ENCODE measurements at places on chromosomes 11 and 22.

DNA sequence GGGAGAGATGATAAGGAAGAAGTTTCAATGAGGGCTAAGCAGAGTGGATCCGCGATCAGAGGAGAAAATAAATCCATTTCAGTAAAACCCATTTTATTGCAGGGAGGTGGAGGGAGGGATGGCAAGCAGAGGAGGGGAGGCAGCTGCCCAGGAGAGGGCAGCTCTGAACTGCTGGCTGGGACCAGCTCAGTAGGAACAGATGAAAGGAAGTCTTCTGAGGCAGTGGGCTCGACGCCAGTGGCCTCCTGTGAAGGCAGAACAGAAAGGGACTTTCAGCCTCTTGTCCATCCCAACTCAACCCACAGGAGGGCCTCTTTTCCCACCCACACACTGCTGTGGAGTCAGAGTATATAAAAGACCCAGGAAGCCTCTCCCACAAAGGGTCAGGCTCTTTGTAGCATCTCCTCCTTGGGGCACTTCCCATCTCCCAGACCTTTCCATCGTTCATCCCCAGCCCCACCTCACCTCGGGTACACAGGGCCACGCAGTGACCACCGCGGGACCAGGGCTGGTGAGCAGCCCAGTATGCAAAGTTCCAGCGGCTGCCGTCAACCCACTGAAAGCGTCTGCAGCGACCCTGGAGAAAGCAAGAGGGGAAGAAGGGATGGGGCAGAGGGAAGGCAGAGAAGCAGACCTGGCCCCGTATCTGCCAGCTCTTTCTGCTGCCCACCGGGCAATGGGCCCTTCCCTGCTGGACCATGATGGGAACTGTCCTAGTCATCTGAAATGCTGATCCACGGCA is 3.0 kb downstream of the PRG2 start:
- no peak for DNase-seq

DNA sequence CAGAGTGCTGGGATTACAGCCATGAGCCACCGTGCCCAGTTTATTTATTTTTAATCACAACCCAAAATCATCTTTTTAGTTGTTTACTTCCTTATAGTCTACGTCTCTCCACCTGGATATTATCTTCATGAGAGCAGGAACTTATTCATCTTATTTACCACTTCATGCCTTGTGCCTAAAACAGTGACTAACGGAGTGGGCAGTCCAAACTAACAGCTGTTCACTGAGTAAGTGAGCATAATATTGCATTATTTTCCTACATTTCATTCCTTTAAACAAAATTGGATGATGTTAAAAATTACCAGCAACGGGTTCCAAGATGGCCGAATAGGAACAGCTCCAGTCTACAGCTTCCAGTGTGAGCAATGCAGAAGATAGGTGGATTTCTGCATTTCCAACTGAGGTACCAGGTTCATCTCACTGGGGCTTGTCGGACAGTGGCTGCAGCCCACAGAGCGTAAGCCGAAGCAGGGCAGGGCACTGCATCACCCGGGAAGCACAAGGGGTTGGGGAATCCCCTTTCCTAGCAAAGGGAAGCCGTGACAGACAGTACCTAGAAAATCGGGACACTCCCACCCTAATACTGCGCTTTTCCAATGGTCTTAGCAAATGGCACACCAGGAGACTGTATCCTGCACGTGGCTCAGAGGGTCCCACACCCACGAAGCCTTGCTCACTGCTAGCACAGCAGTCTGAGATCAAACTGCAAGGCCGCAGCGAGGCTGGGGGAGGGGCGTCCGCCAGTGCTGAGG is 14.1 kb downstream of the TMEM123 start:
- DNase-seq = no peak

GRCh38 chr11:57772562-57772961 is 11.0 kb downstream of the CTNND1 start:
- DNase-seq = peak; percentile 37

GRCh38 chr11:45374130-45374529 is 88.0 kb upstream of the SYT13 start:
- no peak for DNase-seq

- no peak for DNase-seq
These were observed 838.4 kb downstream of the FAM181B start for GRCh38 chr11:81895258-81895657.

DNA sequence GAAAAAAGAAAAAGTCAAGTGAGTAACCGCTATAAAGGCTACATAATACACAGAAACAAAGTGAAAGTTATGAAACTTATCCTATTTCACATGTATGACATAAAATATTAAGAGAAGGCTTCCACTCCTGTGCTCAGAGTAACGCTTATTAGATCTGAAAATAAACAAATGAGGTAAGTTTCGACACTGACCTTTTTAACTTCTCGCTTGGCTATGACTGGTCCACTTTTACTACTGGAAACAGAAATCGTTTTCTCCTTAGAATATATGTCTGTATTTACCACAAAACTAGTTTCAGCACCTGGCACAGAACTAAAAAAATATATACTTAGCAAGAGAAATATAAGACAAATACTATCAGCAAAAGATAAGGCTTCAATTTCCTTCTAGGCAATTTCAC is 16.4 kb downstream of the FNBP4 start:
- DNase-seq = no peak

GRCh38 chr11:119202554-119202953 is 3.6 kb upstream of the CBL start:
- no peak for DNase-seq

DNA sequence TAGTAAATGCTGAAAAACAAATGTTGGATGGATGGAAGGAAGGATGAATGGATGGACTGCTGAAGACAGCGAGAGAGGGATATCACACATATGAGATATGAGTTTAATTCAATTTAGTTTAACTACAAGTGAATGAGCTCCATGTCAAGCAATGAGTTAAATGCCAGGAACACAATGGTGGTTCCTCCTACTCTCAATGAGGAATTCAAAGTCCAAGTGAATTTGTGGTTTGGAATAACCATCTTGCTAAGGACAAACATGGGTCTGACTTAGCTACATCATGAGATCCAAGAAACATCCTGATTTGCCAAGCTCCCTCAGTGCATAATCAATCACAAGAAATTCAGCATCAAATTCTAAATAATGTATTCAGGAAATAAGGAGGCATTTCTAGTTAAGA is 26.1 kb upstream of the PPP2R1B start:
- DNase-seq = no peak

GRCh38 chr22:23684561-23685031 is 6.2 kb upstream of the RGL4 start:
- peak; percentile 7 for DNase-seq

- peak; percentile 62 for DNase-seq
These were observed 1.0 kb upstream of the TOB2 start for GRCh38 chr22:41447435-41448188.

- DNase-seq = no peak
These were observed 1.9 kb downstream of the FDX1 start for GRCh38 chr11:110431674-110432073.

DNA sequence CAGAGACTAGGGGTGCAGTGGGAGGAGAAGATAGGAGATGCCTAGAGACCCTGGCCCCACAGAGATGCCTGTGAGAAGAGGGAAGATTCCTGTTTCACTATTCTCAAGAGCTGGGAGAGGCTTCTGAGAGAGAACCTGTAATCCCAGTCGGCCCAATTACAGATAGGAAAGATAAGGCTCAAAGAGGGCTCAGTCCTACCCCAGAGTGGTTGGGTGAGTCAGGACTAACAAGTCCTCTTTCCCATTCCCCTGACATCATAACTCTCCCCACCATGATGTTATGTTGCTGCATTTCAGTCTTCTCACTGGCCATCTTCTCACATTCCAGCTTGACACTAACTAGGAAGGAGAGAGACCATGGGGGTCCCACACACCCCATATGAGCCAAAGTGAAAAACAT is 17.9 kb downstream of the ARHGEF12 start:
- peak; percentile 44 for DNase-seq

GRCh38 chr11:10026514-10026913 is 267.5 kb downstream of the SBF2 start:
- DNase-seq = peak; percentile 89

DNA sequence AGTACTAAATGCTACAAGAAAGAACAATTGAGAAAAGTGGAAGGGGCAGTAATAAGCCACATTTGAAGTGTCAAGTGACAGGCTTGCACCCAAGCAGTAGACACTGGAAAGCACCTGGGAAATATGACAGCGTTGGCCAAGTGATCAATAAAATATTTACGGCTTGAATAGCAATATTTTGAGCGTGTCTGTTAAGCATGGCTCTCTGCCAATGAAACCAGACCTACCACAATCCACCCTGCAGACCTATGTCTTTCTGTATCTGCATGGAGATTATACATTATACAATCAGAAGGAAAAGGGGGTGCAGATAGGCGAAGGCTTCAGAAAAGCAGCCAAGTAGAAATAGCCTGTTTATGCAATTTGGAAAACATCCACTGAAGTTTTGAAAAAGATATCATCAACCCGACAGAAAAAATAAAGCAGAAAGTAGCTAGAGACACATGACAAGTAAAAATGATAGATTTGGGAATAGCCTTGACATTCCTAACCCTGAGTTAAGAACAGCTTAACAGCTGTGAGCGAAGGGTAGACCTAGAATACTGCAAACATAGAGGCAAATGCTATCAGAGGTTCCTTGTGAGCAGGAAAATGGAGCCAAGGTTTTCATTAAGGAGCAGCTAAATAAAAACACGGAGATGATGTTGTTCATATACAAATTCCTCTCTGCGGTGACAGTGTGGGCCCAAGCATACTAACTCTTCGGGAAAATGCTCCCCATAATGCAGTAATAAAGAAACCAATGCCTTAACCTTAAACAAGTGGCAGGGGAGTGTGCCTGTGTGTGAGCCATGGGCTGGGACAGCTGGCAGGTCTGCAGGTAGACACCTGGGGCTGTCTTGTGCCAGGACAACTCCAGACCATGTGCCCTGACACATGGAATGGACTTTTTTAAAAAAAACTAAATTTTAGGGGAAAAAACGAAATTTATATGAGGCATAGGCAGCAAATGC is 71.3 kb downstream of the ETS1 start:
- no peak for DNase-seq

GRCh38 chr11:117440258-117440657 is 112.6 kb downstream of the CEP164 start:
- no peak for DNase-seq

DNA sequence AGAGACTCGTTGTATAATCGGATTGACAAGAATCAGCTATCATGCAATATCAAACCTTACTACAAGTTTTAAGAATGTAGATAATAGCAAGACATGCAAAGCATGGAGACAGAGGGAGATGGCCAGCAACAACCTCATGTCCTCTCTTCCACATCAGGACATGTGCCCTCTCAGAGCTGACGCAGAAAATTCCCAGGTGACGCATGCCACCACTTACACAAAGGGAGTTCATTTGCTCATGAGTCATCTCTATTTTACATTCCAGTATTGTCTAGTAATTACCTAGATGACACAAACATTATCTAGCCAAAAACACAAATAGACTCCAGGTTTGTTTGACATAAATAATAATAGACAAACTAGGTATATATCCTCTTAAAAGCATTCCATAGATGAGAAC is 38.1 kb upstream of the OPCML start:
- DNase-seq = no peak

DNA sequence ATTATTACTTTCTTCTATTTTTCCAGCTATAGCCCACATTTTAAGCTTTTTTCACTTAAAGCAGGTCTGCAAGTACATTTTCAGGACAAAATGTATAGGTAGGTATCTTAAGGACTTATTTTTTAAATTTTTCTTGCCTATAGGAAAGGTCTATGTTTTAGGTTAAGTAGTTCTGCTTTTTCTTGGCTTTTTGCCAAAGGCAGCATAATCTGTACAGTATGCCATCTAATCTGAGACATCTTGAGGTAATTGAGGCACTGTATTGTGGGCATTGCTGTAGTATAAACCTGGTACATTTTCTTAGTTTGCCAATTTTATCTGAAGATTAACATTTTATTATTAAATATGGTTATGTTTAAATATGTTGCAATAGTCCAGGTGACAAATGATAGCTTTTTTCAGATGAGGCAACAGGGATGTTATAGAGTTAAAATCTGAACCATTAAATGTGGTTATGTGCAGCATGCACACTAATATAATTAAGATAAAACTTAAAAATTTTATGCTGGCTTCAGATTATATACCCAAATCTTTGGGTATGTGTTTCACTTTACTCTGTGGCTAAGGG is 42.9 kb downstream of the QSER1 start:
- no peak for DNase-seq

- no peak for DNase-seq
These were observed 341.5 kb downstream of the CASP12 start for GRCh38 chr11:104556606-104557301.

- no peak for DNase-seq
These were observed 44.0 kb downstream of the PIK3C2A start for GRCh38 chr11:17163736-17164135.

- DNase-seq = no peak
These were observed 30.7 kb upstream of the MUC5AC start for GRCh38 chr11:1126935-1127663.

GRCh38 chr11:16086229-16086819 is 270.0 kb downstream of the SOX6 start:
- DNase-seq = no peak

GRCh38 chr11:69948256-69949141 is 129.3 kb upstream of the FGF3 start:
- DNase-seq = peak; percentile 15

DNA sequence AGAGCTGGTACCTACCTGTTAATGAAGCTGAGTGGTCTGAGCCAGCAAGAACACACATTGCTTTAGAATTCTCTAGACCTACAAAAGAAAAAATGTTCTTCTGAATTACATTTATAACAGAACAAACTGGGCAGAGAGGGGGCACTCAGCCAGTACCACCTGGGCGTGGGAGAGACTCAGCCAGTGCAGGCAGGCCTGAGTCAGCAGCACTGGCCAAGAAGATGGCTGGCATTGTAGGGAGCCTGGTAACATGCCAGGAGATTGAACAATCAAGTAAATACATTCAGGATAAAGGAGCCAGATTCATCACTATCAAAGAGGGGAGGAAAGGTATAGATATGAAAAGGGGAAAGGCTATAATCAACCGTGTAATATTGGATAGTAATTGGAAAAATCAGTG is 19.9 kb downstream of the SERGEF start:
- no peak for DNase-seq

- no peak for DNase-seq
These were observed 2.3 kb upstream of the AIFM3 start for GRCh38 chr22:20964799-20965103.

DNA sequence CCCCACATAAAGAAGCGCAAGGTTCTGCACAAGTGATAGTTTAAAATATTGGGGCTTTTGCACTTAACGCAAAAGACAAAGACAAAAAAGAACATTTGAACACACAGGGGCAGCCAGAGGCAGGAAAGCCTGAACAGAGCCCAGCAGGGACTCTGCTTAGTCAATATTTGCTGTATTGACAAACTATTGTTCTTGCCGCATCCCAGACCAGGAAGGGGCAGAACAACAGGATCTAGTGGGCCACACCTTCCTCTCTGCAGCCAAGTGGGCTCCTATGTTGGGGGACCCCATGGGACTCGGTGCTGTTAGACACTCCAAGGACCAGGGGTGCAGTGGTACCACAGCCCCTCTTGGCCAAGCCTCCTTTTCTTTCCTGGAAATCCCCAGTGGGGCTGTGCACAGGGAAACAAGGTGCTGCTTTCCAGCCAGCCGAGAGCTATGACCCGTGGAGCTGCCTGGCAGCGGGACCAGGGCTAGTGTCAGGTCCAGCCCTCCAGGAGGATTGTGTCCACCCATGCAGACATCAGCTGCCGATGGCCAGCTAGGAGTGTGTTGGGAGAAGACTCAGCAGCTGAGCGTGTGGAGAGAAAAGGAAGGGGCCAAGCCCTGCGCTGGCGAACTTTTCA is 43.3 kb upstream of the ANO1 start:
- no peak for DNase-seq

- DNase-seq = no peak
These were observed 380.0 kb upstream of the CCDC90B start for GRCh38 chr11:83666149-83666548.

- DNase-seq = no peak
These were observed 62.2 kb downstream of the MORC2 start for GRCh38 chr22:30906411-30906810.
